HT1080 (cell line): ENCODE measurements at places on chromosomes 1 and 21. TPM values are rescaled to one million over a fixed set of nuclear protein-coding genes. Genes with fewer than 3 reads are reported as not detected.

RNASEL gene
- total RNA-seq, result 3.2 and 3.5 TPM in 2 replicates

KLHL12 gene
- total RNA-seq, result 14.8 and 17.7 TPM in 2 replicates

HLX gene
- total RNA-seq, result 2.9 and 3.8 TPM in 2 replicates

PFDN2 gene
- 124 and 137 TPM in 2 replicates for total RNA-seq

RAB3B gene
- total RNA-seq, result 20.5 and 23.3 TPM in 2 replicates

LINGO4 gene
- not detected in 2 replicates for total RNA-seq

ADORA3 gene
- total RNA-seq, result not detected in 2 replicates

GBP2 gene
- 2.8 and 3.7 TPM in 2 replicates for total RNA-seq

RCSD1 gene
- not detected in 2 replicates for total RNA-seq

HPCAL4 gene
- not detected in 2 replicates for total RNA-seq

FAM167B gene
- 0.17 and 0.95 TPM in 2 replicates for total RNA-seq

CELA2B gene
- not detected in 2 replicates for total RNA-seq

SYT14 gene
- total RNA-seq, result 5.9 and 8.3 TPM in 2 replicates

THEM5 gene
- not detected in 2 replicates for total RNA-seq

FAM3B gene
- 0.10 TPM in 1 of 2 replicates, not detected in the other for total RNA-seq

CFHR3 gene
- total RNA-seq, result 0.20 and 0.76 TPM in 2 replicates

DCST1 gene
- total RNA-seq, result 0.17 TPM in 1 of 2 replicates, not detected in the other

CFHR1 gene
- not detected in 2 replicates for total RNA-seq

PALMD gene
- total RNA-seq, result 0.23 and 0.63 TPM in 2 replicates

HMGCL gene
- 9.0 and 9.9 TPM in 2 replicates for total RNA-seq

GNAT2 gene
- 0.13 and 0.43 TPM in 2 replicates for total RNA-seq

SPRR2D gene
- 1.5 TPM in 1 of 2 replicates, not detected in the other for total RNA-seq

DRAXIN gene
- 0.32 and 0.57 TPM in 2 replicates for total RNA-seq

KRTAP13-2 gene
- not detected in 2 replicates for total RNA-seq

TIAM1 gene
- 1.3 and 3.5 TPM in 2 replicates for total RNA-seq

SLAMF6 gene
- not detected in 2 replicates for total RNA-seq

RNF186 gene
- not detected in 2 replicates for total RNA-seq

CCDC28B gene
- total RNA-seq, result 13.4 and 14.0 TPM in 2 replicates

TMED5 gene
- total RNA-seq, result 51.8 and 65.1 TPM in 2 replicates

GBP4 gene
- total RNA-seq, result 0.02 and 0.10 TPM in 2 replicates

ATP1A4 gene
- not detected in 2 replicates for total RNA-seq

SPATA45 gene
- total RNA-seq, result not detected in 2 replicates

RAB13 gene
- 33.9 and 52.3 TPM in 2 replicates for total RNA-seq

TMCO2 gene
- not detected in 2 replicates for total RNA-seq

FMO4 gene
- 0.32 and 2.0 TPM in 2 replicates for total RNA-seq

PTPRC gene
- 0.16 and 0.23 TPM in 2 replicates for total RNA-seq

KRTAP21-2 gene
- total RNA-seq, result not detected in 2 replicates

MXRA8 gene
- total RNA-seq, result 0.11 and 0.50 TPM in 2 replicates

LCE3E gene
- not detected in 2 replicates for total RNA-seq

DNAH14 gene
- total RNA-seq, result 20.8 and 21.5 TPM in 2 replicates

NKAIN1 gene
- total RNA-seq, result 0.58 TPM in 1 of 2 replicates, not detected in the other

GBP3 gene
- total RNA-seq, result 20.0 and 21.8 TPM in 2 replicates

TSPEAR gene
- total RNA-seq, result not detected in 2 replicates

LCE1C gene
- not detected in 2 replicates for total RNA-seq

KCNE2 gene
- not detected in 2 replicates for total RNA-seq

SLC45A1 gene
- total RNA-seq, result not detected in 2 replicates

TIMM17A gene
- total RNA-seq, result 99.3 and 101 TPM in 2 replicates

LIPI gene
- not detected in 2 replicates for total RNA-seq
